ENCODE measurements at places on chromosomes 11 and 22.

GRCh38 chr11:92285776-92286175 lies 61.2 kb downstream of the FAT3 start:
- DNase-seq = no peak

DNA sequence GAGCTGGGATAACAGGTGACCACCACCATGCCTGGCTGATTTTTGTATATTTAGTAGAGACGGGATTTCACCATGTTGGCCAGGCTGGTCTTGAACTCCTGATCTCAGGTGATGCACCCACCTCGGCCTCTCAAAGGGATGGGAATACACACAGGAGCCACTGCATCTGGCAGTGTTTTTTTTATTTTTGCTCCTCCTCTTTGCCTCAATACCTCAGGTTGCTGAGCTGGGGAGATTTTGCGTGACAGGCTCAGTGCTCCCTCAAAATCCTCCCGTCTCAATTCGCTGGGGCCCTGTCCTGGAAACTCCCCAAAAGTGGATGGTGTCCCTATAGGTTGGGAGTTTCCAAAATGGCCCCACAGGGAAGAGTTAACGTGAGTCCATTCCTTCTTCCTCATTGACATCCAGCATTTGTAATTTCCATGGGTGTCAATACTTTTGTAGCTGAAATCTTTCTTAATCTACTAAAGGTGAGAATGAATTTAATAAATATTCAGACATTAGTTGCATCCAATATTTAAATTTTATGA lies 71.8 kb downstream of the GGTLC2 start:
- DNase-seq = no peak

GRCh38 chr11:5252192-5252918 lies 2.2 kb downstream of the HBG2 start:
- no peak for DNase-seq

GRCh38 chr22:37618072-37618656 lies 9.5 kb downstream of the GGA1 start:
- DNase-seq = no peak

GRCh38 chr11:83220260-83220659 lies 26.7 kb downstream of the ANKRD42 start:
- DNase-seq = no peak

DNA sequence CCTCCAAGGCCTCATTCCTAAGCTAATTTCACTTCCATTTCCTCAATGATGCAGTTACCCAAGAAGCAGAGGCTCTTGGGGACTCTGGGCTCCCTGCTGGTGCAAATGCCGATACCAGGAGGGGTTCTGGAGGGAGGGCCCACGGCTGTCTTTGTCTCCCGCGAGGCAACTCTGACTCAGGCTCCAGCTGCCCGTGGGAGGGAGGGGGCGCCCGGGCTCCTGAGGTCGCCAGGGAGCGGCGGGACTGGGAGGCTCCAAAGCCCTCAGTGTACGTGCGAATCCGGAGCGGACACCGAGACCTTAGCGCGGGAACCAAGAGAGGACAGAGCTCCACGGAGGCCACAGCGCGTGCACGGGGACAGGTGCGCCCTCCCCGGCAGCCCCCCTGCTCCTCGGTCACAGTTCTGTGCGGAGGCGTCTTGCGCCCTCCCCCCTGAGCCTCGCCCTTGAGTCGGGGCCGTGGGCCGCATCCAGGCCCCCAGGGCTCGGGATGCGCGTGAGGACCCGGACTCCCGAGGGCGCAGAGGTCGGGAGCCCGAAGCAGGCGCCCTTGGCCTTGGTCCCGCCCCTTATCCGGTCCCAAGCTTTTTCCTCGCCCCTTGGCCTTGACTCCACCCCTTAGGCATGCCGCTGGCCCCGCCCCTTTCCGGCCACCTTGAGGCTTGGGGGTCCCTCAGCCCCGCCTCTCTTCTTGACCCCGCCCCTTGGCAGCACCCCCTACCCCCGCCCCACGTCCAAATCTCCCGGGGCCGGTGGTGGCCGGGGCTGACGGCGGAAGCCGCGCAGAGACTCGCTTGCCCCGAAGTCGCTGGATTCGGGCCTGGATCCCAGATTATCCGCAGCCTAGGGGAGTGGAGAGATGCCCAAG lies 4.7 kb upstream of the SHISA8 start:
- peak; percentile 72 for DNase-seq
